ENCODE measurements at places on chromosomes 12 and 14.

DNA sequence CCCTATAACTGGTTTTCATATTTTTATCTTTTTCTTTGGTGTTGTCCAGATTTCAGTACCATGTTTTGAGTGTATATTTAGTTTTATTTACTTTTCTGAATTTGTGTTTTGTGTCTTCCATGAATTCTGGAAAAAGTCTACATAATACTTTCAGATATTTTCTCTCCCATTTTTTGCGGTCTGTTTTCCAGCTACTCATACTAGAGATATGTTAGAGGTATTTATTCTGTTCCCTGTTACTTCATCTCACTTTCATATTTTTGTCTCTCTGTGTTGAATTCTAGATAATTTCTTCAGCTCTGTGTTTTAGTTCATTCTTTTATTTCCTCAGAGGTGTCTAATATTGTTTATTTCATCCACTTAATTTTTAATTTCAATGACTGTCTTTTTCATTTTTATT, 74.2 kb downstream of the IFT81 start:
- DNase-seq, result no peak

DNA sequence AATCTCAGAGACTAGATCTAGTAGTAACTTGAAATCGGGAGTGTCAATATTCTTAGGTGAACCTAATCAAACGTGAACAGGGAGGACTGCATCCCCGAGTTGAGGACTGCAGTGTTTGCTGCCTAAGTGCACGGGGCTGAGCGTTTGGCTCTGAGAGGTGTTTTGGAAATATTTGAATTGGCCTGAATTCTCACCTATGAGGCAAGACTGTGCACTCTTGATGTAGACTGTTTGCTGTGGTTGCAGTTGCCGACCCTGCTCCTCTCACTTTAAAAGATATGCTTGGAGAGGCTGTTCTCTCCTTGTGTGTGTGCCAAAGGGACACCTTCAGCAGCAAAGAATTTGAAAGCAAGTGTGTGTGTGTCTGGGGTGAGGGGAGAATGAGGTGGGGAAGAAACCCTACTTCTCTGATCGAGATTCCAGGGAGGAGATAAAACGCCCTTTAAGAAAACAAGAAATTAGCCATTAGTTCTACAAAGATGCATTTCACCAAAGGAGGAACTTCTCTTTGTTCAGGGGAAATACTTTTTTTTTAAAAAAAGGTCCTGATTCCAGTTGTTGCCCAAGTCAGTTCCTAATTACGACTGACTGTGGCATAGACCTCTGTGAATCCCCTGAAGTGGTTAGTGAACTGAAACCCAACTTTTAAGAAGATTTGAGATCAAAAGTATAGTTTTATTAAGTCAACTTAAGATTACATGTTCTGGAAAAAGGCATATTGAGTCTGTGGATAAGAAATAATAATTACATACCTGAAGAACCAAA, 106.6 kb downstream of the DYRK2 start:
- no peak for DNase-seq

GRCh38 chr12:5570416-5570815, 138.5 kb downstream of the NTF3 start:
- DNase-seq, result no peak

DNA sequence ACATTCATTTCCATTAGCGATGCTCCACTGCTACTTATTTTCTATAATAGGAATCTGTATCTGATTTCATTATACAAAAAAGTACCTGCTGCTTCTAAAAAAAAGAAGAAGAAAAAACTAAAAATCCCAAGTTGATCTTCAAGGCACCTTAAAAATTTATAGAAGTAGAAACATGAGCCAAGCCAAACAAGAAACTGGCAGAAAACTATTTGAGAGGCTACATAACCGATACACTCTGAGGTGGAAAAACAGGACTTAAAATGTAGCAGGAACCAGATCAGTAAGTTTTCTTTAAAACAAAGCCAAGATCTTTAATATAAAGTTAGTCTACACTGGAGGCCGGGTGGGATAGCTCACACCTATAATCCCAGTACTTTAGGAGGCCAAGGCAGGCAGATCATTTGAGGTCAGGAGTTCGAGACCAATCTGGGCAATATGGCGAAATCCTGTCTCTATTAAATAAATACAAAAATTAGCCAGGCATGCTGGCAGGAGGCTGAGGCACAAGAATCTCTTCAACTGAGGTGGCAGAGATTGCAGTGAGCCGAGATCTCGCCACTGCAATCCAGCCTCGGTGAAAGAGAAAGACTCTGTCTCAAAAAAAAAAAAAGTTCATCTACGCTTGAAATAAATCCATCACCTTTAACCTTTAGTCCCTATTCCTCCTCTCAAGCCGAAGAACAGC, 278.6 kb downstream of the MED13L start:
- no peak for DNase-seq

DNA sequence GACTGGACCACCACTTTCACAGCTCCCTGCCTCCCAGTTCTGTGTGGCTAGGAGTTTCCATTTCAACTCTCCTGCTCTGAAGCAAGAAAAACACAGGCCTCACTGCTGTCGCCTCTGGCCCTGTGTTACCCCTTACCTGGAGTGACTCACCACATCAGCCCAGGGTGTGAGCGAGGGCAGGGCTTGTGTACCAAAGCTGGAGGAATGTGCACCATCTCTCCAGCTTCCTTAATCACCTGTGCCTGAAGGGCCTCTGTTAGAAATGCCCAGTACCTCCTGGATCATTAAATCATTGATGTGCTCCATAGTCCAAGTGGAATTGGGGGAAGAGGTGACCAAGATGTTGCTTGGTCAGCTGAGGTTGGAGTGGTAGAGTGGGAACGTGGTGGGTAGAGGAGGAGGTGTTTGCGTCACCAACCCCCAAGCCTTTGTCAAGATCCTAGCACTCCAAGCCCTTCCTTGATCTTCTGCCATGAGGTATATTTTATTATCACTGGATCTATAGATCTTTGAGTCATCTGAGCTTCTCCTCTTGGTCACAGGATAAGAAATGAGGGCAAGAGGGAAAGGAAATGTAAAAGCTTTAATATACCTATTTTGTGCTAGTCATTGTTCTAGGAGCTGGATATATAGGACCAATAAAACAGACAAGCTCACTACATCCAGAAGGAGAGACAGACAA, 51.3 kb downstream of the SSPN start:
- DNase-seq, result no peak

DNA sequence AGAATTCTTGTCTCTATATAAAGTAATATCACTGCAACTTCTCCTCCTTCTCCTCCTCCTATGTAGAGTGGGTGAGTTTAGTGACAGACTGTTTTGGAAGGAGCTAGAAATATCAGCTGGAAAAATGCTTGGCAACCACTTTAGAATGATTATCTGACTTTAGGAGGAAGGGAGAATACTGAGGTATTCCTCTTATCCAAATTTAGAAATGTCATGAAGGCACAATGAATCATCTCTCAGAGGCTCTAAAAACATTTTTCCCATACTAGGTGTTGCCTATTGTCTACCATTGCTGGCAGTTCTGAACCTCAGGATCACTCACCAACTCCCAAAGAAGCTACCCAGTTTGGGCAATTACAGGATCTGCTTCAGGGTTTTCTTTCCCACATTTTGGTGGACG, 306.6 kb upstream of the ATP2B1 start:
- no peak for DNase-seq

DNA sequence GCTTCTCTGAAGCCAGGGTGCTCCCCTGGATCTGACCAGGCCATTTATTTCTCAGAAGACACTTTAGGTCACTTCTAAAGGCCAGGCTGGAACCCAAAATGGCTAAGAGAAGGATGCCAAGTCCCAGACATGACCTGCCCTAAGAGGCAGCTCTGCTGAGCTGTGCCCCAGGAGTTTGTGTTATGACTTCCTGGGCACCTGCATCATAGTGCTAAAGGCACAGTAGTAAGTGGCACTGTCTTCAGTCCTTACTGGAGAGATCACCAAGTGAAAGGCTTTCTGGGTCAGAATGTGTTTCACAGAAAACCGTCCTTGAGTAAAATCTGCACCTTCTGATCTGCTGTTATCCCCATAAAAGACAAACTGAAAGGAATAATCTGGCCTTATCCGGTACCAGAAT, 120.2 kb downstream of the DAD1 start:
- no peak for DNase-seq

- no peak for DNase-seq
Measured at GRCh38 chr12:108400056-108400455, 60.9 kb upstream of the CMKLR1 start.

GRCh38 chr12:38282886-38283285, 33.7 kb upstream of the ALG10B start:
- DNase-seq, result no peak

DNA sequence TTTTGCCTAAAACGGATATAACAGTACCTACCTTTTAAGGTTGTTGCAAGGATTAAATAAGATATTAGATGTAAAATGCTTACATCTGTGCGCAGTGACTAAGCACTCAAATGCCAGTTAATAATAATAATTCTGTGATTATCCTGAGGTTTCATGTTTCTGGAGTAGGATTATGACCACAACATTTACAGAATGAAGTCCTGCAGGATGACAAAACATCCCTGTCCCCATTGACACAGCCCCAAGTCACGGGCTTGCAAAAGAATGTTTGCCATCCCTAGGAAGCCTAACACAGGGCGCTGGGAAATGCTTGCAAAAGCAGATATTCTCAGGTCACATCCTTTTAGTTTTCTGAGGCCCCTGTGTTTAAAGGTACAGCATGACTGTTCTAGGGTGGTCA, 20.1 kb downstream of the SUSD6 start:
- no peak for DNase-seq

DNA sequence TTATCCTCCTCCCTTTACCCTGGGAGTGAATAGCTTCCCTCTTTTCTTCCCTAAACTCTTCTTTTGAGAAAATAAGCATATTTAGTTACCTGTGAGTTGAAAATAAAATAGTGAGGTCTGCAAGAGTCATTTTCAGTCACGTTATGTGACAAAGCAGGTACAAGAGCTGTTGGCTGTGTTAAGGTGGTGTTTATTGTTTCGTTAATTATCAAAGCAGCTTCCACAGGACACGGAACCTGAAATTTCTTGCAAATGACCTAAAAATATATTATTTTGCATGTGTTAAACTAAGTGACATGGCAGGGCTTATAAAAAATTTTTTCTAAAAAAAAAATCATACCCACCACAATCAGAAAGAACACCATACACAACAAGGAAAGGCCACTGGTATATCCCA, 8.3 kb downstream of the SLC38A2 start:
- DNase-seq, result no peak

- DNase-seq, result no peak
Measured at GRCh38 chr12:87720967-87721366, 308.2 kb downstream of the C12orf50 start.

- no peak for DNase-seq
Measured at GRCh38 chr12:10082117-10082874, 16.5 kb downstream of the CLEC1A start.

DNA sequence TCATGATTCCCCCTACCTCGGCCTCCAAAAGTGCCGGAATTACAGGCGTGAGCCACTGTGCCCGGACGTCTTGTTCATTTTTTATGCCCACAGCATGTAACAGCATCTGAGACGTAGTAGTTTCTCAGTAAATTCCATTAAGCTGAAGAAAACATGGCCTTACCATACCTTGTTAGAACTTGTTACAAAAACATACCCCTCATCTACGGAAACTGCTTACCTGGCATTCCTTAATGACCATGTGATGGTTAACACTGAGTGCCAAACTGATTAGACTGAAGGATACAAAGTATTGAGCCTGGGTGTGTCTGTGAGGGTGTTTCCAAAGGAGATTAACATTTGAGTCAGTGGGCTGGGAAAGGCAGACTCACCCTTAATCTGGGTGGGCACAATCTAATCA, 186.8 kb downstream of the CEP128 start:
- DNase-seq, result no peak

GRCh38 chr12:53719649-53720048, 7.6 kb downstream of the CALCOCO1 start:
- DNase-seq, result no peak

DNA sequence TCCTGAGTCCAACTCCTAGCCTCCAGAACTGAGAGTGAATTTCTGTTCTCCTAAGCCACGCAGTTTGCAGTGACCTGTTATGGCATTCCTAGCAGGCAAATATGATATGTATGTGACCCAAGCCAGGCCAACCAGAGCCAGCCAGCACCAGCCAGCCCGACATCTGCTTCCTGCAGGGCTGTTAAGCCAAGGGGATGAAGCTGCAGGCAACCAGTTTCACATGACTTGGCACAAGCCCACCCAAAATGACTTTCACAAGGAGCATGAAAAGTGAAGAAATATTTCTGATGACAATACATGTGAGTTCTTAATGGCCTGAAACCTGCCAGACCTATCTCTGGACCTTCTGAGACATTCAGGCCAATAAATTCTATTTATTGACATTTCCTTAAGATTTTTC, 68.1 kb downstream of the ITPK1 start:
- no peak for DNase-seq

- no peak for DNase-seq
Measured at GRCh38 chr12:47149146-47149545, 69.4 kb upstream of the AMIGO2 start.

GRCh38 chr14:106787626-106788025, 1261.2 kb downstream of the TMEM121 start:
- no peak for DNase-seq

DNA sequence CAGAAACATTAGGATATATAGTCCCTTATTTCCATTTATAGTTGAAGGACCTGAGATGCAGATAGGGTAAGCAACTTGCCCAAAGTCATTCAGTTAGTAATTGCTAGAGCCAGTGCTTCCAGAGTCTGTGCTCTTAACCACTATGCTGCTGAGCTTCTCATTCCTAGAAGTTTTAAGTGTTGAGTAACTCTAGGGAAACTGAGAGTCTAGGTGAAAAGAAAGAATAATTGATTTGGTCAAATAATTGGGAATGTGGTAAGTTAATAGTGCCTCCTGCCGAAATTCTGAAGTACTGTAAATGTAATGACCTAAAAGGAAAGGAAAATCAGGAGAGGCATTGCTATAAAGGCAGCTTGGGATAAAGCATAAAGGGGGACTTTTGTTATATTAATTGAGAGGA, 14.1 kb downstream of the PYROXD1 start:
- no peak for DNase-seq

DNA sequence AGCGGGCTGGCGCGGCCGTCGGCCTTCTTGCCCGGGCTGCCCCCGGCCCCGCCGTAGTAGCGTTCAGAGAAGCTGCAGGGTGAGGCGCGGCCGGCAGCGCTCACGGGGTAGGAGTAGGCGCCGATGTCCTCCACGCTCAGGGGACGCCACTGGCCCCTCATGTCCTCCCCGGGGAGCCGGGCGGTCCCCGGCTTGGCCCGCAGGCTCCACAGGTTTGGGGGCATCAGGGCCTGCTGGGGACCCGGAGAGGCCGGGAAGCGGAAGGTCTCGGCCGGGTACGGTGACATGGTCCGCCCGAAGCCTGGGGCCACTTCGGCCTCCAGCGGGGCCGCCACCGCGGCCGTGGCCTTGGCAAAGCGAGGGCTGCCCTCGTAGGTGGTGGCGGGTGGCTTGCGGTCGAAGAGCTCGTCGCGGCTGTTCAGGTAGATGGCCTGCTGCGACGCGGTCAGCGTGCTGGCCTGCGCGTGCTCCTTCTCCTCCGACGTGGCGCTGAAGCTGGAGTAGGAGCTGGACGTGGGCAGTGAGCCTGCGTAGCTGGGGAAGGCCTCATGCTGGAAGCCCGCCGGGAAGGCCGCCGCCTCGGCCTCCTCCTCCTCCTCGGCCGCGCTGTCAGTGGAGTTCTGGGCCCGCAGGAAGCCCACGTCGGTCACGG, 48.7 kb downstream of the BEGAIN start:
- DNase-seq, result no peak

- DNase-seq, result no peak
Measured at GRCh38 chr12:93273834-93274564, 103.7 kb upstream of the NUDT4 start.
